HCEC 1CT (cell line): ENCODE measurements at places on chromosomes 16 and 17.

DNA sequence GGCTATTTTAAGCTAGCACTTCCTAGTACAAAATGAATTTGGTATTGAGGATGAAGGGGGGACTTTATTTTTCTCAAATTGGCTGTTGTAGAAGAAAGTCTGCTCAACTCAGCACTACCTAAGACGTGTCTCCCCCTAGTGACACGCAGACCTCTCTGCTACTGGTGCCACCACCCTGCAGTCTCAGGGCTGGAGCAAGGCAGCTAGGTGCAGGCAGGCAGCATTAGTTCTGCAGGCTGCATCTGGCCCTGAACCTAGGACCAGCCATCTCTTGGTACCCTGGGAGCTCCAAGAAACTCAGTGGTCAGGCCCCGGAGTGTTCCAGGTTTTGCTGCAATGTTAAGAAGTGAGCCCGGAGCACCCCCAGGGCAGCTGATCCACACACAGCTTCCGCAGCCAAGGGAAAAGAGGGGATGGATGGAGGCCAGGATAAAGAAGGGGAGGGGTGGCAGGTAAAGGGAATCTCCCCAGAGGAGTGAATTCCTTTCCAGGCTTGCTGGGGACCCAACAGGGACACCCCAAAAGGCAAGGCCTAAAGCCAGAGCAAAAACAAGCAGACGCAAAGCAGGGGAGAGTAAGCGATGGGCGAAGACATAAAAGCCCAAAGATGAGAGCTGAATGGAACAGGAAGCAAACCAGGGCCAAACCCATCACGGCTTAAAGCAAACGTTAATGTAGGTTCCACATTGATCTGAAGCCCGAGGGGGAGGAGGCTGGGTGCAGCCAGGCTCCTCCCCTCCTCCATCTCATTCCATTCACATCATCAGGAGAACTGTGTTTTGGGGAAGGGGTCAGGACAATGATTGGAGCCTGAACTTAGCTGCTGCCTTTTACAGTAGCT is 200.5 kb downstream of the ZFHX3 start:
- DNase-seq, result peak; percentile 30

DNA sequence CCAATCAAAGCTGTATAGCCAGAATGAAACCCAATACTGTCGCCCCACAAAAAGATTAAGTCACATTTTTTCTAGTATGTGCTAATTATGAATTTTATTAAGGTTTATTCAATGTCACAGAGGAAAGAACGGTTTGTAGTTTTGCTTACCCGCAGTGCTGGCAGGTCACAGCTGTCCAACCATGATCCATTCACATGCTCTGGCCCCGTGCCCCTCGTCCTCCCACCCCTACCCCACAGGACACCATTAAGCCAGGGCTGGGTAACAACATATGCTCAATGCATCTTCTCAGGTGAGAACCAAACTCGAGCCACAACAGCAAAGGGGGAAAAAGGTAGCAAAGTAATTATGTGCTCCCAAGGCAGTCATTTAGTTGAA is 589 bp upstream of the FBF1 start:
- no peak for DNase-seq

DNA sequence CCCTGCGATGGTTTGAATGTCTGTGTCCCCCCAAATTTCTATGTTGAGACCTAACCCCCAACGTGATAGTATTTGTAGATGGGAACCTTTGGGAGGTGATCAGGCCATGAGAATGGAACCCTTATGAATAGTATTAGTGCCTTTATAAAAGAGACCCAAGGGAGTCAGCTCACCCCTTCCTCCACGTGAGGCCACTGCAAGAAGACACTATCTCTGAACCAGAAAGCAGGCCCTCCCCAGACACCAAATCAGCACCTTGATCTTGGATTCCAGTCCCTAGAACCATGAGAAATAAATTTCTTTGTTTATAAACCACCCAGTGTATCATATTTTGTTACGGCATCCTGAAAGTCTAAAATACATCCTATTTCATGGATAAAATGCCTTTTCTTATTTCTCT is 64.4 kb upstream of the LRRC37A3 start:
- no peak for DNase-seq

GRCh38 chr16:7506363-7506762 is 173.7 kb downstream of the RBFOX1 start:
- no peak for DNase-seq

DNA sequence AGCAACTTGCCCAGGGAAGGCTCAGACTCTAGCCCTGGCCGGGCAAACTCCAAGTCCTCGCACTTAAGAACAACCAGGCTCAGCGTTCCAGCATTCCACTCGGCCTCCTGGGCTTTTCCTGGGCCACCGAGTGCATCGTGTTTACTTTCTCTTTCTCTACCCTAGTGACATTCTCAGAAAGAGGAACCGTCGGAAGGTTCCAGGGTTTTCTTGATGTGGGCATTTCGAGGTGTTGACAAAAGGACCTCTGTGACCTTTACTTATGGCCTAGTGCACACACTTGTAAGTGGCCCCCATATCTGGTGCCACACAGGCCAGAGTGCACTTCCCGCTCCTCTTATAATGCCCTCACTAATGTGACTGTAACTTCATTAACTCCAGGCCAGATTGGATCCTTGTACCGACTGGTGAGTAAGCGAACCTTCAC is 3.1 kb upstream of the BANP start:
- no peak for DNase-seq

GRCh38 chr17:69533481-69534234 is 119.2 kb downstream of the MAP2K6 start:
- no peak for DNase-seq

DNA sequence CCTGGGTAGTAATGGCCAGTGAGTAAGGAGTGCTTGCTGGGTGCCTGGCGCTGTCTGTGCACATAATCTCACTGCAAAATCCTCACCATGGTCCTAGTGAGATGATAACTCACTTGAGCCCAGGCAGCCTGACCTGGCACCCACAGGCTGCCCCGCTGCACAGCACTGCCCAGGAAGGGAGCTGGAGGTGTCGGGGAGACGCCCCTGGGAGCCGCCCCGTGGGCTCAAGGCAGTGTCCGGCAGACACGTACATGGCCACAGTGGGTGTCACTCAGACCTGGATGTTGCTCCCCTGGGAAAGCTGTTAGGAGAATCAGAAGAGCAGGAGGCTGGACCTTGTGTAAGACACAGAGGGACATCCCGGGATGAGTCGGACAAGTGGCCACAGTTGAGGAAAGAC is 44.2 kb downstream of the BEAN1 start:
- DNase-seq, result no peak

DNA sequence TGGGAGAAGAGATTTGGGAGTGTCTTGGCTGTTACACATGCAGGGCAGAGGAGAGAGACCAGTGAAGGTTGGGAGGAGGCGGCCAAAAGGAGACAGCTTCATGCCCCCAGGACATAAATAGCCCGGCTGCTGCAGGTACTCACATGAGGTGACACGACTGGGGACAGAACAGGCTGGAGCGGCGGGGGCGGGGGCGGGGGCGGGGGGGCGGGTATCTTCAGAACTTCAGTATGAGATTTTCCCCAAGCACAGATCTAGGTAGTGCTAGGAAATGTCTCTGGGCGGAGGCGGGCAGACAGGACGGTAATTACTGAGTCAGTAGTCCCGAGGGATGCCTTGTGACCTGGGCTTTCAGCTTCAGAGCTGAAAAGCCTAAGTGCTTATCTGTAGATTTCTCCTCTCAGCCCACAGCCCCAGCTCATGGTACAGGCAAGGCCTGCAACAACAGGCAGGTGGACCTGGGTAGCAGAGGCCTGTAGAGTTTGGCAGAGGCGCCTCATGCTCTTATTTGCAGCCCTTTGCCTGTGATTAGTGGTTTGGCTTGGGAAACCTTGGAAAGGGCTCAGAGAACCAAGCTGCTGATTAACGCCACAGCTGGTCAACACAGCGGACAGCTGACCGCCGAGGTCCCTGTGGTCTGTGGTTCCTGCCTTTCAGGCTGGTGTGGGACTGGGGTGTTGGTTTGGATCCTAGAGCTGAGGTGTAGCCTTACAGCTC is 24.5 kb downstream of the UNK start:
- DNase-seq, result no peak

- DNase-seq, result peak; percentile 84
These were observed 46.6 kb upstream of the WSB1 start for GRCh38 chr17:27247071-27247957.

GRCh38 chr17:80649200-80649644 is 104.6 kb downstream of the RPTOR start:
- no peak for DNase-seq

DNA sequence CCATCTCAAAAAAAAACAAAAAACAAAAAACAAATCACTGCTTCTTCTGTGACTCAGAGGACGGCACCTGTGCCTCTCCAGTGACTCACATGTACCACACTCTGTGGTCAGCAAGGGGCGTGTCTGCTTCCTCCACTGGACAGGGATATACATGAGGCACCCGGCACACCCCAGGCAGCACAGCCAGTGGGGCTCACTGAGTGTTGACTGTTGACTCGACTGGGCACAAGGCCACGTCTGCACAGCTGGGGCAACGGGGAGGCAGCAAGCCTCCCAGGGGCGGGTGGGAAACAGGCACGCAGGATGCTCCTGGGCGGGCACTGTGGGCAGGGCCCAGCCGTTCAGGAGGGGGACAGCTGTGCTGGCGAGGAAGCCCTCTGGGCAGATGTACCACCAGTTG is 64.1 kb downstream of the TIMM22 start:
- peak; percentile 99 for DNase-seq

GRCh38 chr17:40021451-40021971 is 6.3 kb downstream of the CSF3 start:
- DNase-seq, result peak; percentile 85

DNA sequence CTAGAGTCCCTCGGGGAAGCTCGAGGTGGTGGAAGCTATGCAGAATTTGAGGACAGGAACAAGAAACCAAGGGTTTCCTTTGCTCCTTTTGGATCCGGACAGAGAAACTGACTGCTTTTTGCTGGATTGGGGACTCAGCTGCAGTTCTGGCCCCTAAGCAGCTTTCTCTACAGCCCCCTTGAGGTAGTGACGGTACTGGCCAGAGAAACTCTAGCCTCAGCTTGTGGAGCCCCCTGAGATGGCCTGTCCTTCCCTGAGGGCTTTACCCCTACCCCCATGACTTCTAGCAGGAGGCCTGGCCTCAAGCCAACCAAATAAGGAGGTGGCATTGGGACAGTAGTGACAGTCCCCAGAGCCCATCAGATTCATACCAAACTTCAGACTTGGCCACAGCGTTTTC is 118.1 kb downstream of the IRX5 start:
- DNase-seq, result no peak

GRCh38 chr17:28004344-28004743 is 38.1 kb upstream of the NLK start:
- no peak for DNase-seq
